ENCODE measurements at places on chromosomes 1 and 21.

DNA sequence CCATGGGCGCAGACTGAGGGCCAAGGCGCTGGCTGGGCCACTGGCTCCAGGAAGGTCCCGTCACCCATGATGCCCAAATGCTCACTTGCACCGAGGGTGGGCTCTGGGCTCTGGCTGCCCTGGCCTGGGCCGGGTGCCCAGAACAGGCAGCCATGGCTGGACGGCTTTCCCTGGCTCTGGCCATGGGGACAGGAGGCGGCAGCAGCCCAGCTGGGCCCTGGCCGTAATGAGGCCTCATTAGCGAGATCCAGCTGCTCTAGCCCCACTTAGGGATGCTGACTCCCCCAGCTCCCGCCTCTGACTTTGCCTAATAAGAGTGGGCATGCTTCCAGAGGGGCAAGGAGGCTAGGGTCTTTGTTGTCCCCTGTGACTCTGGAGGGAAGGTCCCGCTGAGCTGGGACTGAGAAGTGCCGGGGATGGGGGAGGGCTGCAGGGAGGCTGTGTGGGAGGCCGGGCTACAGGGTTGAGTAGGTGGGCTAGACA, 11.8 kb downstream of the SLC6A9 start:
- DNase-seq, result no peak

- no peak for DNase-seq
These were observed 67.0 kb upstream of the LYST start for GRCh38 chr1:235933766-235934116.

DNA sequence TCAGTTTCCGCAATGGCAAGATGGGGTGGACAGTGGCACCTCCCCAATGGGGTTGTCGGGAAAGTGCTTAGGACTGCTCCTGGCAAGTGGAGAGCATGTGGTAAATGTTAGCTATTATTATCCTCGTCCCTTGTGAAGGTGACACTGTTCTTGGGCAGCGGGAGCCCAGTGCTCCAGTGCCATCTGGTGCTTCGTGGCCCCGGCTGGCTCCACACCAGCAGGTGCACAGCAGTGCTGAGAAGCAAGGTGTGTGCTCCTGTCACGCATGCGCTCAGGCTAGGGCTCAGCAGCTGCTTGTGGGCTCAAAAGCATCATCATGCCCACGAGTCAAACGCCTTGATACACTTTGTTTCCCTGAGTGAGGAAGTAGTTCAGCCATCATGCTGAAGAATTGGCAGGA, 24.9 kb upstream of the KCNC4 start:
- DNase-seq, result no peak

DNA sequence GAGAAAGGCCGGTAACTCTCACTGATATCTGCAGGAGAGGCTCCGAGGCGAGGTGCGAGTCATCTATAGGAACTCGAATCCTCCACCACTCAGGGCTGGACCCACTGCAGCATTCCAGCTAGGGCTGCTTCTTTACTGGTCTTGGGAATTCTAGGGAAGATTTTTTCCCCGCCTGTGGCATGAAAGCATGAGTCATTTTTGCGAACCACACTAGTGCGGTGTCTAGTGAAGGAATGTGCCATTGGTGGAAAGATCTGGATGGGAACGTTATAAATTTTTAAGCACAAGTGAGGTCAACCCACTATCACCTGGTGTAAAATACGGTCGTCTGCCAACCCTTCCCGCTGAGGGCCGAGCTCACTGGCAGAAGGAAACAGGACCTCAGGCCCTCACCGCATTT, 49.7 kb downstream of the SYF2 start:
- no peak for DNase-seq

DNA sequence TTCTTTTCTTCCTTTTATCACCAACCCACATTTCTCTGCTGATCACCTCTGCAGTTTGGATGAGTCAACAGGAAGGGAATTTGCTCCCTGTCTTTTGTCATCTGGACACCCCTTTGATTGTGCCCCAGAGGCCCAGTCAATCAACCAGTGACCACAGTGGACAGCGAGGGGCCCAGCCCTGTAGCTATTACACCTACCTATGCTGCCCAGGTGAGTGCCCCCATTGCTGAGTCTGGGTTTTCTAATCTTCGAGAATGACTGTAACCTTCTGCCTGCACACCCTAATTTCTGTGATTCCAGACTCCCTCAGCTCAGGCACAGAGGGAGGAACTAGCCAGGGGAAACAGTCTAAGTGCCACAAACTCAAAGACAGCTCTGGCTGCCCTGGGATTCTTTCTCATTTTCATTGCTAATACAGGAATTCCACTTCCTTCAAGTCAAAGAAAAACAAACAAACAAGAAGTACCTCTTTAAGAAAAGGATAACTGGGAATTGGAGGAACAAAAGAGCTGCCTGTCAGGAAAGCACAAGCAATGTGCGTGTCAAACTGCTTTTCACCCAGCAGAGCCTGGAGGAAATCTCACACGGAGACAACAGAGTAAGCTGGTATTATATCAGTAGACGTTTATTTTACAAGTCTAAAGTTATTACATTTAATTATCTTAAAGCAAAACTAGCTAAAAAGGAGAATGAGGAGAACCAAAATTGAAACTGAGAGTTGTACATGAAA, 311.1 kb downstream of the AJAP1 start:
- no peak for DNase-seq

DNA sequence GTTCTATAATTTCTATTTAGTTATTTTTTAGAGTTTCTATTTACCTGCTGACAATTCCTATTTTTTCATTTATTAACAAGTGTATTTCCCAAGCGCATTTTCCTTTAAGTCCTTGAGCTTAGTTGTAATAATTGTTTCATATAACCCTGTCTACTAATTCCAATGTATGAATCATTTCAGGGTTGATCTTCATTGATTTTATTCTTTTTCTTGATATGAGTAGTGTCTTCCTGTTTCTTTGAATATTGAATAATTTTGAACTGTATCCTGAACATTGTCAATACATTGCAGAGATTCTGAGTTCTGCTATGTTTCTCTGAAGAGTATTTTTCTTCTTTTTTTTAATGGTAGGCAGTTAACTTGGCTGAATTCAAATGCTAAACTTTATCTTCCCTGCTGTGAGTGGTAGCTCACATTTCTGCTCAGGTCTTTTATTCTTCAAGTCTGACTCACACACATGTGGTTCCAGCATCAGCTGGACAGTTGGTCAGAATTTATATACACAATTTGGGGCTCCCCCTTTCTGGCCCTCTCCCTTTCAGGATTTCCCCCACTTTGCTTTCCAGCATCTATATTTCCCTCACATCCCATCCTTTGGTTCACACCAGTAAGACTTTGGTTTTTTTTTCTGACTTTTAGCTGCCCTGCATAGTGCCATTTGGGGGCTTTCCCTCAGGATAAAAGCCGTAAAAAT, 54.4 kb upstream of the WDR26 start:
- no peak for DNase-seq

GRCh38 chr1:24136956-24137539, 5.9 kb downstream of the IL22RA1 start:
- DNase-seq, result no peak

DNA sequence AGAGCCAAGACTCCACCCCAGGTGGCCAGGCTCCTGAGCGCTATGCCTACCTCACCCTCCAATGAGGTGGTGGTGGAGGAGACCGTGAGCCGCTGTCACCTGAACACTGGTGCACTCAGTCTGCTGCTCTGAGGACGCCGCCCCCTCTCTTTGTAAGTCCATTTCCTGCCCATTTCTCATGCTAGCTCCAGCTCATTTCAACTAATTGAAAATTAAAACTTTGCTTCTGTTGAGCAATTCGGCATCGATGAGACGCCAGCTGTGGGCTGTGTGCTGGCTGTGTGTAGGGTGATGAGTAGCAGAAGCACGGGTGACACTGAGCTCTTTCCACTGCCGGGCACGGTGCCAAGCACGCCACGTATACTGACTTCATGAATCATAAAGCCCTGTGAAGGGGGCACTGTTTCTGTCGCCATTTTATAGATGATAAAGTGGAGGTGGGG, 11.2 kb downstream of the TNFRSF1B start:
- DNase-seq, result no peak

GRCh38 chr1:27235827-27236226, 1.4 kb downstream of the WDTC1 start:
- DNase-seq, result no peak

GRCh38 chr1:228830954-228831481, 95.7 kb downstream of the RHOU start:
- DNase-seq, result no peak

DNA sequence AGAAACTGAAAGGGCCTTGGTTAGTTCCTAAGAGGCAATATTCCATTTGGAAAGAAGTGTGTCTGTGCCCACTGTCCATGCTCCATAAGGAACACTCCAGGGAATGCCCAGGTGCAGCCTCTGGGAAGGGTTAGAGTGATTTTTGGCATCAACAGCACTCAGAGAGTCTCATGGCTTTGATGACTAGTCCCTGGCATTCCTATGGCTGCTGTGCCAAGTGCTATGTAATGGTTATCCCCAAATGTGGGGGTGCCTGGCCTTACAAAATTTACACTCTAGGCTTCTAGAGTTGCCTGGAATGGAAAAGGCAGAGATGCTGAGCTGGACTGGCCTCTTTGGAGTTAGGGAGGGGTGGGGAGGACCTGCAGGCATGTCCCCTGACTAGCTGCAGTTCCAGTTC, 75.0 kb upstream of the BCAR3 start:
- DNase-seq, result no peak

GRCh38 chr1:44934791-44935190, 51.6 kb downstream of the EIF2B3 start:
- DNase-seq, result no peak

GRCh38 chr1:25704267-25704691, 87.7 kb downstream of the MAN1C1 start:
- DNase-seq, result no peak

DNA sequence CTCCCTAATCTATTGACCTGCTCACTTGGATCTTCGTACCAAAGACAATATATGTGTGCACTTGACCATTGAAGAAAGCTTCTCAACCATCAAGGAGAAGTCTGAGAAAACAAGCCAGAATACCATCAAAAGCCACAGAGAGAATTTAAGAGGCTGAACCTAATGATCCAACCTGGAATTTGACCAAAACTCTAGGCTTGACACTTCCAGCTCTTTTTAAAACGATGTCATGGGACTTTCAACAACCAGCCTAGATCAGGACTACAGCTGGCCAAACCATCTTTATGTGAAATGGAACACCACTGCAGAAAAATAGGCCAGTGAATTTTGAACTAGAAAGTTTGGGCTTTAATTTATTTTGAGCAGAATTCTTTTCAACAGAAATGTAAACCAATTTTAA, 444.4 kb downstream of the LTN1 start:
- DNase-seq, result no peak

DNA sequence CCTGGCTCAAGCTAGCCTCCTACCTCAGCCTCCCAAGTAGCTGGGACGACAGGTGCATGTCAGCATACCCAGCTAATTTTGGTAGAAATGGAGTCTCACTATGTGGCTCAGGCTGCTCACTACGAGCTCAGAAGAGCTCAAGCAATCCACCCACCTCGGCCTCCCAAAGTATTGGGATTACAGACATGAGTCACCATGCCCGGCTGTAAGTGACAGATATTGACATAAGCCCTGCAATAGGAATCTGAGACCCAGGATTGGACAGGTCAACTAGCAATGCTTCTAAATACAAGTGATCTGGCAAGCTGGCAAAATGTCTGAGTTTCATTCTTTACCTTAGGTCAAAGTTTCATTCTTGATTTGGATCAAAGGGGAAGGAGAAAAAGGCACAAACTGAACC, 40.5 kb upstream of the H6PD start:
- no peak for DNase-seq

- DNase-seq, result no peak
These were observed 11.6 kb upstream of the TNFSF18 start for GRCh38 chr1:173062150-173062938.
